Activated T-helper 17 cell treated with anti-CD3 and anti-CD28 coated beads, Interleukin-2, amount 50 U/mL, for 72 hours (primary cell): ENCODE measurements at places on chromosomes 7 and 10. TPM values are rescaled to one million over a fixed set of nuclear protein-coding genes. Genes with fewer than 3 reads are reported as not detected.

CLDN15 gene
- 23.1 TPM for total RNA-seq

GATA3 gene
- 25.2 TPM for total RNA-seq

NME8 gene
- not detected for total RNA-seq

PVRIG gene
- 16.1 TPM for total RNA-seq

MNX1 gene
- not detected for total RNA-seq

- no peak for ATAC-seq
Measured at GRCh38 chr7:2316578-2316977, 2.3 kb upstream of the SNX8 start.

DNA sequence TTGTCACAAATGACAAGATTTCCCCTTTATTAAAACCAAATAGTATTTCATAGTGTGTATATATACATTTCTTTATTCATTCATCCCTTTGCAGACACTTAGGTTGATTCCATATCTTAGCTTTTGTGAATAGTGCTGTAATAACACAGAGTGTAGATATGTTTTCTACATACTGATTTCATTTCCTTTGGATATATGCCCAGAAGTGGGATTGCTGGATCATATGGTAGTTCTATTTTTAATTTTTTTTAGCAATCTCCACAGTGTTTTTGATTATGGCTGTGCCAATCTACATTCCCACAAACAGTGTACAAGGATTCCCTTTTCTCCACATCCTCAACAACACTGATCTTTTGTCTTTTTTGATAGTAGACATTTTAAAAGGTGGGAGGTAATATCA lies 46.4 kb downstream of the CSTF2T start:
- ATAC-seq, result no peak

DNA sequence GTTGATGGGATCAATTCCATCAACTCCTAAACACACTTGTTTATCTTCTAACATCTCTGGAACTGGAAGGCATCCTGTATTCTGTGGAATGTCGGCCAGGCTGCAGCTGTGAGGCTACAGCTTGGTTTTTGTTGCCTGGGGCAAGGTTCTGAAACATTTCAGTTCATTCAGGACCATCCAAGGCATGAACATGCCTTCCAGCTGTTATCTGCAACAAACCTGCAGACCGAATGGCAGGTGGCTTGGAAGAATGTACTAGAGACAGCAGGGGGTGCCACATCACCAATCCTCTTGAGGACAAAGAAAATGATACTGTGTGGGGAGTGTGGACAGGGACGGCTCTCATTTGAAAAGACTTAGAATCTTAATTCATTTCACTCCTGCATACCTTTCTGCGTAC lies 12.4 kb downstream of the PAPOLB start:
- ATAC-seq, result no peak

DNA sequence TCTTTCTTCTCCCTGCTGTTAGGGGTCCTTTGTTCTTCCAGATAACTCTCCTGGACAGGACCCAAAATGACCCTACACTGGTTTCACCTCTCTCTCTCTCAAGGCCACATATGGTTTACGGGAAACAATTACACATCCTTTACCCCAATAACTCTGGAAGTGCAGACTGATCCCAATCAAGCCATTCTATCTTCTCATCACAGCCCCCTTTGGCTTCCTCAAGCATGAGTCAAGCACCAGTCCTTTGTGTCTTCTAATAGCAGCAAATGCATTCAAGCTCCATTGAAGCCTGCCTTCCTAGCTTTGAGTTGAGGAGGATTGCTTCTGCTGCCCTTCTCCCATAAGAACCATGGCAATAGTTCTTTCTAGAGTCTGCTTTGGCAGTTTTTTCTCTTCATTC lies 20.2 kb downstream of the C10orf67 start:
- no peak for ATAC-seq

GRCh38 chr10:112141292-112141691 lies 42.3 kb downstream of the GPAM start:
- no peak for ATAC-seq

DNA sequence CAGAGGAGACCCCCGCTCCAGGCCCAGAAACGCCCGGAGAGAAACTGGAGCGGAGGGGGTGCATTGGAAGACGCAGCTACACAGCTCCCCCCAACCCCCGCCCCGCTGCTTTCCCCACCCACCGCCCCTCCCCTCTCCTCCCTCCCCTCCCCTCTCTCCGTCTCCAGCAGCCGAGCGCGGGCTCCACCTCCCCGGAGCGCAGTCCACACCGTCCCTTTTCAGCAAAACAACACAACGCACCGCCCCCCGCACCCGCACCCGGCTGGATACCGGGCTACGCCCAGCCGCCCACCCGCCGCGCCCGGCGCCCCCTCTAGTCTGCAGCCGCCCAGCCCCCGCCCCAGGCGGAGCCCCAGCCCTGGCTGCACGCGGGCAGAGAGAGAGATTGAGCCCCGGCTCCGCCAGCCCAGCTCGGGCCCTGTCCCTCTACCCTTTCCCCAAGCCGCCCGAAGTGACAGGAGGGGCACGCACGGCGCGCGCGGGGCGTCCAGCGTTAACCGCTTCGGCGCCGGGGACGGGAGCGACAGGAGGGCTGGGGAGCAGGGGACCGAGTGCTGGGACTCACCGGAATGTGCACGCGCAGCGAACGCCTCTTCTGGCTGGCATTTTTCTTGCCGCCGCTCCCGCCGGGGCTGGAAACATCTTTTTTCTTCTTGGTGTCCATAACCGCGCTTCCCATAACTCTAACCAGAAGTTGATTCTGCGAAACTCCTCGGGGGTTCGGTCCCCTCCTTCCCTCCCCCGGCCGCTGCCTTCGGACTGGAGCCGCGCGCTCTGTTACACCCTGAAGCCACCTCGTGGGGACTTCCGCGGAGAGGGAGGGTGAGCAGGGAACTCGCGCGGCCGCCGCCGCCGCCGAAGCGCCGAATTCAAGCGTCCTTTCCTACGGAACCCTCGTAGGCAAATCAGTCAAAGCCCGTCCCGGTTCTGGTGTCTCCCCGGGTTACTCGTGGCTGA lies 695 bp downstream of the PRKAG2 start:
- ATAC-seq, result peak; percentile 64

DNA sequence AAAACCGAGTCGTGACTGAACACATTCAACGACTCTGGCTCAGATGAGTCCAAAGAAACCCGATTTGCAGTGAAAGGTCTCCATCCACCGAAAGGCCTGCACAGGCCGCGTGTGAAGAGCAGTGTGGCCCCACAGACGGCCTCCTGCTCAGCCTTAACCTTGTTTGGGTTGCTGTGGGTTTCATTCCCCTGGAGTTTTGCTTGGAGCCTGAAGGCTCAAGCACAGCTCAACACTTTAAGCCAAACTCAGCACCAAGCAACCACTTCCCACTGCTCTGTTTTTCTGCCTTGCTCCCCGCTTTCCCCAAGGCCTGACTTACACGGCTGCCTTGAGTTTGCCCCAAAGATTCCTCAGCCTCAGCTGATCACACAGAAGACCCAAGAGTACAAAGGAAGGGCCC lies 398.2 kb upstream of the NFE2L3 start:
- no peak for ATAC-seq

- no peak for ATAC-seq
Measured at GRCh38 chr10:56135828-56136227, 225.2 kb downstream of the ZWINT start.

GRCh38 chr10:88165849-88166271 lies 302.4 kb downstream of the PTEN start:
- peak; percentile 63 for ATAC-seq

DNA sequence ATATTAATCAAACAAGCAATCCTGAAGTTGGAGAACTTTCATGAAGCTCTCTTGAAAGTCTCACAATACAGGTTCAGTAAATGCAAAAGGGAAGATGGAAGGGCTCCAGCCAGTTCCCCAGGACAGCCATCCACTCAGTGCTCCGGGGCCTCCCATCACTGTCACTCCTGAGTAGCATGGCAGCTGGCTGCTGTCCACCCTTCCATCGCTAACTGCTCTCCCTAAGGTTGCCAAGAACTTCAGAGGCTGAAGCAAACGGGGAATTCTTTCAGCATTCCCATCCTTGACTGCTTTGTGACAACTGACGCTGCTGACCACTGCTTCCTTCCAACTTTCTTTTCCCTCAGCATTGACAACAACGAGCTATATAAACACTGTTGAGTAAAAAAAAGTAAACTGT lies 69.1 kb downstream of the VPS41 start:
- ATAC-seq, result no peak

DNA sequence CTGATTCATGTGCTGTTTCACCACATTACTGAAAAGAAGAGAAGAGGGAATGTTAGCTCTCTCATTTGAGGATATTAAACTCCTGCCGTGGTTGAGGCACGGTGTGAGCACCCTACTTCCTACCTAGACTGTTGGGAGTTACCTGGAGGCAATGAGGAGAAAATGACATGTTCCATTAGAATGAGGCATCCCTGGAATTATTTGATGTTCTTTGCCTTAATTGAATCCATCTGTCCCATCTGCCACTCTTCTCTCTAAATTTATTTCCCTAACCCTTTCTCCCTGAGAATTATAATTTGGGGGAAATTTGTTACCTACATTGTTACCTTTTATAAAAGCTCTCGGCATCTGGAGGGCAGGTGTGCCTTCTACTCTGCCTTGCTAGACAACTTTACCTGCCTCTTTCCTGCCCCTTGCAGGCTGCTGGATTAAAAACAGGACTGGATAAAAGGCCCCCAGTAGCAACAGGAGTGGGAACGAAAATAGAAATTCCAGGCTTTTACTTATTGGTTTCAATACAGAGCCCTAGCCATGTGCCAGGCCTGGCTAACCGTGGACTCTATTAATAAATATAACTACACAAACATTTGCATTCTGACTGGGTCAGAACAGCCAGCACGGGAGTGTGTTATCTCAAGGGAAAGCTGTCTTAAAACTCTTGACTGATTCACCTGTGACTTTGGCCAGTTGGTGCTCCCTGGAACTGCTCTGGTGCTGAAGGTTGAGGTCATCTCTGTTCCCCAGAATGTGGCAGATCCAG lies 4.4 kb upstream of the ATXN7L1 start:
- ATAC-seq, result no peak

- ATAC-seq, result peak; percentile 90
Measured at GRCh38 chr7:129494041-129494440, 8.3 kb upstream of the SMKR1 start.

DNA sequence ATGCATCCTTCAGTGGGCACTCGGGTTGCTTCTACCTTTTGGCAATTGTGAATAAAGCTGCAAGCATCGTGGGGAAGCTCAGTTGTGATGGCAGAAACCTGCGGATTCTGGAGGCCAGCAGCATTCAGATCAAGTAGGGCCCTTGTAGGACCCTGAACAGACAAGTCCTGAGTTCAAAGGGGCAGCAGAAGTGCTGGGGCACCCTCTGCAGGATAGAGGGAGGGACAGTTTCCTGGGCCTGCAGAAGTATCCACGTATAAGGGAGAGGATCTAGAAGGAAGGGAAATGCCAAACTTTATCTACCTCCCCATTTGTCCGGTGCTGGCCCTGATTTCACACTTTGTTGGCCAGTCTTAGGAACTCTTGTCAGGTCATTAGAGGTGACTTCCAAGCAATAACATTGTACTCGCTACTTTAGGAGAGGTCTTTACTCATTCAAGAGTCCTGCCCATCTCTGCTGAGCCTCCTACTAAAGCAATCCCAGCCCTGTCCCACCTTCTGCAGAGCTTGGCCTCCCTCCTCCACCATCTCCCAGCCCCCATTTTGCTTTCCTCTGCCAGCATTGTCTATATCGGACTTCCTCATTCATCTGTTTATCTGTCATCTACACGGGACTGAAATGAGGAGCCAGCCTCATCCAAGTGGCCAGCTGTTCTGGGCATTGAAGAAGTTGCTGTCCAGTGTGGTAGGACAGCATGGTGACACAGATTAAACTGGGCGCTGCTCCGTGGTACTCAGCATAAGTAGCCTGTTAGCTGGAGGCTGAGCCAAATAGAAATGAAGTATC lies 26.6 kb upstream of the R3HCC1L start:
- no peak for ATAC-seq

DNA sequence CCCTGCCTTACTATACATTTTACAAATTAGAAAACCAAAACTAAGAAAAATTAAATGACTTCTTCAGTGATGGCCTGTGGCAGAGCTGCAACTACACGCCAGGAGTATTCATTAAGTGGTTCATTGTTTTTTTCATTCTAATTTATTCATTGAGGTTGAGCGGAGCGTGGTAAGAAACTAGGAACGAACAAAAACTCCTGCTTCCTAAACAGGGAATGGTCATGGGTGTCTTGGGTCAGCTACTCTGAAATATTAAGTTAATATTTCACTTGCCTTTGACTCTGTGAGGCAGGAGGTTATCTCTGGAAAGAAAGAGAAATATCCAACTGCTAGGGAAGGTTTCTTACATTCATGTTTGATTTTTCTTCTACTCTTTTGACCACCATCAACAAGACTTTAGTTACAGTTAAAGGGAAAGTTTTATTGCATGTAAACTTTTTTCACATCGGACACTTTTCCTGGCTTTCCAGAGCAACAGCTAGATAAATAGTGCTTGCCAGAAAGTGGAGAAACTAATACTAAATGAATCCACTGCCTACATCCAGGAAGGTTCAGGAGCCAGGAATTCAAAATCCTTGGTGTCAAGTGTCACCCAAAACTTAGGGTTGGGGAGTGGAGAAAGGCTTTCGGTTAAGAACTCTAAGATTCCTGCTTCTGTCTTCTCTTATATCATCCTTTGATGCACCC lies 896 bp upstream of the GNG11 start:
- no peak for ATAC-seq

DNA sequence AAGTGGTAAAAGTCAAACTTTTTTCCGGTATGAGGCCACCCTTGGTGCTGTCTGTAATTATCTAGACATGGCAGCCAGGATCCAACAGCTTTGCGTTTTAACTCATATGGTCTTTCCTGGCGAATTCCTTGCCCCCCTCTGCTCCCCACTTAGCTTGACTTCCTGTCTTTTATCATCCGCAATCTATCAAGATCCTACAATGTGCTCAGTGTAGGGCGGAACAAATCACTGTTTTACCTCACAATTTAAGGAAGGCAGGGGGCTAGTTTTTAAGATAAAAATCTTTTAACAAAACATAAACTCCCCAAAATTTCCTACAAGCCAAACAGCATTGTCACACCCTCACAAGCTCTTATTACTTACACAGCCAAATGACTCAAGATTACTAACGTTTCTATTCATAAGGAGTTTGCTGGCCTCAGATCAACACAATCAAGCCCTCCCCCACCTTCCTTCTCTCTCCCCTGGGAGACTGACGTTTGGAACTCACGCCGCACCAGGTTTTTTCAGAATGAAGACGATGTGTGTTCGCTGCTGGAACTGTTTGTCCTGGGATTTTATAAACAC lies 1.3 kb upstream of the CDK14 start:
- ATAC-seq, result peak; percentile 18

GRCh38 chr10:71383972-71384687 lies 12.6 kb upstream of the CDH23 start:
- peak; percentile 94 for ATAC-seq

- peak; percentile 66 for ATAC-seq
Measured at GRCh38 chr7:149310113-149310836, 48.3 kb downstream of the ZNF783 start.

DNA sequence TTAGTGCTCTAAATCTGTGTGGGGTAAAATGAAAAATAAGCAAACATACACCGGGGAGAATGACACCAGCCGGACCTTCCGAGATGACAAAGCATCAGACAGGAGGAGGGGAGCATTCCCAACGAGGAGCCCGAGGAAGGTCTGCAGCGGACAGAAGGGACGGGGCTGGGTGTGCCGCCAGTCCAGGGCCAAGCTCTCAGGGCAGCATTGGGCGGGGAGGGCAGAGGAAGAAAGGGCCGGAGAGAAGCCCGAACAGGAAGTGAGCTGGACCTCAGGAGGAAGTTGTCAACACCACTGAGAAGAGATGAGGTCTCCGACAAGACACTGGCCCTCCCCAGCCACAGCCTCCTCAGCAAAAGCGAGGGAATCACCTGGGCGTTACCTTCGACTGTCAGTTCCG lies 182.6 kb upstream of the RNF32 start:
- no peak for ATAC-seq
